ENCODE measurements at places on chromosomes 4 and X.

GRCh38 chr4:143375326-143376073 is 38.8 kb downstream of the GAB1 start:
- DNase-seq, result no peak

GRCh38 chrX:78075787-78076389 is 28.2 kb upstream of the PGK1 start:
- no peak for DNase-seq

- DNase-seq, result no peak
Observed at GRCh38 chrX:19931146-19931545, 43.7 kb upstream of the SH3KBP1 start.

DNA sequence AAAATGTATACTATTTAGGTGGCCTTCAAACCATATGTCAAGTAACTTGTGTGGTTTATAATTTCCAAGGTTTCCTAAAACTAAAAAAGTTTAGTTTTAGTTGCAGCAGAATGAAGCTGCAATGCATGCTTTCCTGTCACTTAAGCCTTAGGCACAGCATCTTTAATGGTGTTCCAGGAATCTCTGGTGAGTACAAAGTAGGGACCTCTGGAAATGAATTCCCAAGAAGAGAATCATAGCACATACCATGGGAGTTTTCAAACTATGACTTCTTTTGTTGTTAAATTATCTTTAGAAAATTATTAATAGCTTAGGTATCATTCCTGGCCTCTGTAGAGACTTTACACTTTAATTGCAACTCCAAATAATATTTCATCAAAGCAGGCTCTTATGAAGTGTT is 1005.9 kb upstream of the PABPC4L start:
- DNase-seq, result no peak

- no peak for DNase-seq
Observed at GRCh38 chr4:68718447-68719074, 48.1 kb upstream of the UGT2B15 start.

DNA sequence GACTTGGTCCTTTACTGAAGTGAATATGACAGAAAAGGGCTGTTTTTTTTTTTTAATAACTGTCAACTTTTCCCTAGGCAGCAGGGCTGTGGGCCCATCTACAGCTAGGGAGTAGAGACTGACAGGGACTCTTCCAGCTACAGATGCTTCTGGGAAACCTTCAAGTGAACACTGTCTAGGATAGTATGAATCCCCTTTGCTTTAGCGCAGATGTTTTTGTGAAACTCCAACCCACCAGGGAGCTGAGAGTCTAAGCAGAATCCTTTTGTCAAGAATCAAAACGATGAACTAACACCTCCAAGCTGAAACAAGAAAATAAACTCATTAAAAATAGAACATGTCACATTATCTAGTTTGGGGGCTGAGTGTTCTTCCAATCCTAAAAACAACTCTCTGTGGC is 219.7 kb upstream of the FGF13 start:
- DNase-seq, result no peak

GRCh38 chr4:99693140-99693539 is 35.5 kb upstream of the C4orf54 start:
- no peak for DNase-seq

DNA sequence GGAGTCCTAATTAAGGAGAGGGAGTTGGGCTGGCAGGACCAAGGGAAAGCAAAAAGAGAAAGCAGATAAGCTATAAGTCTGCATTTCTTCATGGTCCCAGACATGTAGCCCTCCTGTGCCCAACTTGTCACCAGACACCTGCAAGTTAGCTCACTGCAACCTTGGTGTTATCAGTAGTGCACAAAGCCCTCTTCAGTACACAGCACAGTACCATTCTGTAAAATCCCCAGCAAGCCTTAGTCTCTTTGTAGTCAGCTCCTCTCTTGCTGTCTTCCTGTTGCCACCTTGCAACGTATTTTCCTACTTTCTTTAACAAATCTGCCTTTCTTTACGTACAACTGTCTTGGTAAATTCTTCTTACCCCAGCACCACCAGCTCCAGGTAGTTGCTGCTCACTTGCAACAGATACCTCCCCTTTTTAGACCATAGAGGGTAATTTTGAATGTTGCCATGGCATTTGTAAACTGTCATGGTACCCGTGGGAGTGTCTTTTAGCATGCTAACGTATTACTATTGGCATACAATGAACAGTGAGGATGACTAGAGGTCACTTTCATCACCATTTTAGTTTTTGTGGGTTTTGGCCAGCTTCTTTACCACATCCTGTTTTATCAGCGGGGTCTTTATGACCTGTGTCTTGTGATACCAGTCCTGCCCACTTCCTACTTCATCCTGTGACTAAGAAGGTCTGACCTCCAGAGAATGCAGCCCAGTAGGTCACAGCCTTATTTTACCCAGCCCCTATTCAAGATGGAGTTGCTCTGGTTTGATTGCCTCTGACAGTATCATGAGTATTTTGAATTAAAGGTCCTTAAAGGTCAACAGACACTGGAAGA is 28.3 kb upstream of the AP1S2 start:
- no peak for DNase-seq

GRCh38 chr4:173528378-173529321 is 1.4 kb downstream of the HAND2 start:
- DNase-seq, result no peak

- DNase-seq, result peak; percentile 13
Observed at GRCh38 chr4:69858690-69859089, 1.3 kb downstream of the SULT1E1 start.

DNA sequence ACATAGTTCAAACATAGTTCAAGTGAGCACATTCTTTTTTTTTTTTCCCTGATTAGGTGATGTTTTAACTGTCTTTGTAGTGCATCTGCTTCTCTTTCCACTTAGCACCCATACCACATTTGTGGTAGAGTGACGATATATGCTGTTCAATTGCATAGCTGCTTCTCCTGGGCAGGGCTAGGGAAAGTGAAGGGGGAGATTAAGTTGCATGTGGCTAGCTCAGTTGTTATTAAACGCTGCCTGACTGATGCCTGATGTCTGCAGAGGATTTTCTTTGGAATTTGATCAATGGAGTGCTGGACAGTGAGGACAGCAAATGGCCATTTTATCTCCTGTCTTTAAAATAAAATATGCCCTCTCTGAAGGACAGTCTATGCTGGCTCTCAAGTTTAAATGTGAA is 63.7 kb downstream of the ANK2 start:
- DNase-seq, result no peak

DNA sequence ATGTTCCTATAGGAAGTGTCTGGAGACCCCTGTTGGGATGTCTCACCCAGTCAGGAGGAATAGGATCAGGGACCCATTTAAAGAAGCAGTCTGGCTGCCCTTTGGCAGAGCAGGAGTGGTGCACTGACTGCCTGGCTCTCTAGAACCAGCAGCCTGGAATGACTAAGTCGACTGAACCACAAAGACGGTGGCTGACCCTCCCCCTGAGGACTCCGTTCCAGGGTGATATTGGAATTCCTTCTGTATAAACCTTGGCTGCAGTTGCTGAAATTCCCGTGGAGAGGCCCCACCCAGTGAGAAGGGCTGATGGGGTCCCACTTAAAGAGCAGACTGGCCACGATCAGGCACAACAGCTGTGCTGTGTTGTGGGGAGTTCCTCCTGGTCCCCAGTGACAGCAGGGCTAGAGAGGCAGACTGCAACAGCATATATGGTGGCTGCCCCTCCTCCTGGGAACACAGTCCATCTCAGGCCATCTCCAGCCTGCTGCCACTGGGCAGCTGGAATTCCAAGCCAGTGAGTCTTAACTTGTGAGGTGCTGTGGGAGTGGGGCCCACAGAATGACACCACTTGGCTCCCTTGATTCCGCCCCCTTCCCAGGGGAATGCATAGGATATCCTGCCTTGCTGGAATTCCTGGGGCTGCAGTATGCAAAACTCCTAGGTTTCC is 41.8 kb upstream of the RLIM start:
- no peak for DNase-seq

- no peak for DNase-seq
Observed at GRCh38 chr4:107757283-107757682, 37.2 kb upstream of the PAPSS1 start.

DNA sequence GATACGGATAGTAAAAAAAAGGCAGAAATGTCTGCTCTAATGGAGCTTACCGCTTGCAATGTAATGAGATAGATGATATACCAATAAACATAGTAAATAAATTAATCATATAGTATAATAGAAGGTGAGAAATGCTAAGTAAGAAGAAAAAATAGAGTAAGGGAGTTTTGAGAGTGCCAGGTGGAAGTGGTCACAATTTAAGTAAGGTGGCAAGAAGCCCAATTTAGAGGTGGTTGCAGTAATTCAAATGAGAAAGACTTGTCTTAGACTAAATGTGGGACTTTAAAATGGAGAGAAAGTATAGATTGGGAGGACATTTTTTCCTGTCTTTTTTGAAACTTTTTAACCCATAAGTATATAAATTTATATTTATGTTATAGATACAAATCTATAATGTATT is 26.0 kb downstream of the TBC1D19 start:
- no peak for DNase-seq

- no peak for DNase-seq
Observed at GRCh38 chr4:155085843-155086530, 122.4 kb upstream of the NPY2R start.

GRCh38 chr4:8394806-8395205 is 45.7 kb downstream of the ACOX3 start:
- no peak for DNase-seq

GRCh38 chrX:17104433-17104832 is 158.0 kb downstream of the REPS2 start:
- no peak for DNase-seq

- no peak for DNase-seq
Observed at GRCh38 chr4:153318696-153319320, 25.7 kb upstream of the MND1 start.

DNA sequence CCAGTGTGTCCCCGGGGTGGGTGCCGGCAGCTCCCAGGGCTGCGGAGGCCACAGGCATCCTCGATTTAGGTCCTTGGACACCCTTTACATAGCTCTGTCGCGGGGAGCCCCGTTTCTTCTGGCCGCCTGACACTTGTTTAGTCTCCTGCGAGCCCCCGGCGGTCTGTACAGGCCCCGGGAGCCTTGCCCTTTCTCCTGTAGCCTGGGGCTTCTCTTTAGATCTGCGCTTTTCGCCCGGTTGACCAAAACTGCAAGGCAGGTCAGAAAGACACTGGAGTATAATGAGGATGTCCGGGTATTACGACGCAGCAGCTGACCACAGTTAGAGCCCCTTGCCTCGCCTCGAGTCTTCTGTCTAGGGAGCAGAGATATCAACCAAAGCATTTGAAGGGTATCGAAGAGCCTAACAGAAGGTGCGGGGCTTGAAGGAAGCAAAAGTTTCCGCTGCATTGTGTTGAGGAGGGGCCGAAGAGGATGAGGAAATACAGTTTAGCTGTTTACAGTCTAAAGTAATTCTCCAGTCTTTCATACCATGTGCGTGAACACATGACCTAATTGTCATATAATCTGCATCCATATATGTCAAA is 479 bp downstream of the BRCC3 start:
- no peak for DNase-seq

DNA sequence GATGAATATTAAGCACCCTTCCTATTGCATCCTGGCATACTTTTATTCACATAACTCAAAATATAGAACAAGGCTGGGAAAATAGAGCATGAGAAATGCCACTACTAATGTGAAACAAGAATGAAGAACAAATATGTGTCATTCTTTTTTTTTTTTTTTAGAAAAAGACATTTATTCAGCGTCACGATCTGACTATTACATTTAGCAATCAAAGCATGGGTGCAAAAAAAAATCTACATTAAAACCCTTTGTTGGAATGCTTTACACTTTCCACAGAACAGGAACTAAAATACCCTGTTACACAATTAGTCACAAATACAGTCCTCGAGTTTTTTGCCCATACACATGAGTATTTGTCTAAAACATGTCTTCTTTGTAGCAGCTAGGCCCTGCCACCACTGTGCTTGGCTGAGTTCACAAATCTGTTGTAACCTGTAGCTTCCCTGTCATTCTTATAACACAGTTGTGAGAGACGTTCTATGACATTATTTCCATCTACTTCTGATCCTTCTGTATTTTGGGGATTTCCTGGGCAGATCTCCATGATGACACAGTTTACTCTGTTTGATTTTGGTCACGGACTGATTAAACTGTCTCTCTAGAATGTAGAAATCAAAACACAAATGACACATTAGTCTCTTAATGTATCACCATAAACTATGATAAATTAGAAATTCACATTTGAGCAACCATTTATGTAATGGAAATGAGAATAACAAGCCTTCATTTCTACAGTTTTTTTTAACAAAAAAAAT is 9.4 kb upstream of the TET2 start:
- DNase-seq, result no peak

GRCh38 chr4:179165862-179166261 is 1723.6 kb upstream of the AGA start:
- DNase-seq, result no peak

DNA sequence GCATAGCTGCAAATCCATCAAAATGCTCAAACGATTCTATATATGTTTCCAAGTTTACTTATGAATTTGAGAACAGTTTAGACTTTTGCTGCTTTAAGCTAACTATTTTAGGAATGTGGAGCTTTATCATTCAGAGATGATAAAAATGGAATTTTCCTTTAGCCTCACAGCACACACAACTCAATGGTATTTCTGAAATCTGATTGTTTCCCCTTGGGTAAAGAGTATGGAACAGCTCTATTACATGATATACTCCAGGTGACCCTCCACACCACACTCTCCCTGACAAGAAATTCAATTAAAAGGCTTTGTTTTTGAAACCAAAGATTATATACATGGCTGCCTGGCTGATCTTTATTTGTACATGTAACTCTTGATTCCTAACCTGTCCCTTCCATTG is 120.0 kb downstream of the LUZP4 start:
- DNase-seq, result no peak

- no peak for DNase-seq
Observed at GRCh38 chr4:94519019-94519418, 67.3 kb downstream of the PDLIM5 start.

DNA sequence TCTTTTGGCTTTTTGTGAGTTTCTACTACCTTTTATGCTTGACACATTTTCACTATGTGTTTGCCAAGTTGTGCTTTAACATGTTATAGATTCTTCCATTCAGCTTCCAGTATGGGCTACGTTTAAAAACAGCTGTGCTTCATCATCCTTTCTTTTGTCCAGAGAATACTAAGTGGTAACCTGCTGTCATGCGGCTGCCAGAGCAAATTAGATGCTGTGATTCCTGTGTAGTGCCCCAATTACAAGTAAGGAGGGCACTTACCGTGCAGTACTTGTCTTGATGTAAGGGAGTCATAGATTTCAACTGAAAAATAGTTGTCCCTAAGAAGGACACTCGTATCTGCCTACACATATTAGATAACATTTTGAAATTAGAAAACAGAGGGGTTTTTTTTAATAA is 531.8 kb upstream of the GALNTL6 start:
- no peak for DNase-seq

DNA sequence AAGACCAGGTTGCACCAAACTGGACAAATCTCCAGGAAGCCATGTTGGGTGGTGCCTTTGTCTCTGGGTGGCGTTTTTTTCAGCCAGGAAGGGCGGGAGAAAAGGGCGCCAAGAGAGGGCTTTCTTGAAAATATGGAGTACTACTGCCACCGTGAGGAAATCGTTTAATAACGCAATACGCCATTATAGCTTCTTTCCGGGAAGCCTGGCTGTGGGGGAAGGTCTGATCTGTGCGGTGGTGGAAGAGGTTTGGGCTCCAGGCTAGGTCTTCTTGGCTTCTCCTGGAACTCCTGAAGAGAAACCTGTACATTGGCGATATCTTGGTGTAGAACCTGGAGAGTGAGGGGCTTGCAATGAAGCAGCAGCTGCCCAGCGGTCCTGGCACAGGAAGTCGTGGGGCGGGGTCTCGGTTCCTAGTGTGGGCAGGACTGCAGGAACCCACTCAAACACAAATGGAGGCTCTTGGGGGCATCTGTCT is 202.7 kb downstream of the OR13H1 start:
- peak; percentile 25 for DNase-seq

- DNase-seq, result no peak
Observed at GRCh38 chr4:36516522-36517095, 235.2 kb downstream of the DTHD1 start.

All from NCI-H510A (cell line).